ENCODE measurements at places on chromosomes 6 and 20. TPM values are rescaled to one million over a fixed set of nuclear protein-coding genes. Genes with fewer than 3 reads are reported as not detected.

The C6orf52 gene
- total RNA-seq: 3.0 TPM

The MOG gene
- total RNA-seq: not detected

The ZSCAN23 gene
- 1.6 TPM for total RNA-seq

The RBL1 gene
- 23.8 TPM for total RNA-seq

The PTK6 gene
- 0.24 TPM for total RNA-seq

The HCRTR2 gene
- not detected for total RNA-seq

The DUSP15 gene
- total RNA-seq: 3.2 TPM

The DEFB132 gene
- total RNA-seq: not detected

The HDGFL1 gene
- total RNA-seq: 1.1 TPM

DNA sequence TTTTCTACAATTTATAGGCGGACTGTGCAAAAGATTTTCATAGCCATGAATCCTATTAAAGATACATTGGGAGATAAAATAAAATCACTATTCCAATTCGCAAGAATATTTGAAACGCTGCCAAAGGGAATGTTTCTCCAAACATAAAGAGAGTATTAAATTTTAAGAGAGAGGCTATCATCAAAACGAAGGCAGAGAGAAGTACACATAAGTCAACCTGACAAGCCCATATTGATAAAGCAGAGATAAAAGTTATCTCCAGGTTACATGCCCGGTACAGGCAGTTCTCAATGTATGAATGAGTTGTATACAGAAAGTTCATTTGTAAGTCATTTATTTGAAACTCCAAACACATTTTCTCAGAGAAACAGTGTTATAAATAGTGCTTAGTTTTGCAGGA lies 193.1 kb downstream of the ATXN1 start:
- no peak for DNase-seq

- no peak for DNase-seq
Observed at GRCh38 chr20:43961116-43961515, 46.5 kb downstream of the TOX2 start.

DNA sequence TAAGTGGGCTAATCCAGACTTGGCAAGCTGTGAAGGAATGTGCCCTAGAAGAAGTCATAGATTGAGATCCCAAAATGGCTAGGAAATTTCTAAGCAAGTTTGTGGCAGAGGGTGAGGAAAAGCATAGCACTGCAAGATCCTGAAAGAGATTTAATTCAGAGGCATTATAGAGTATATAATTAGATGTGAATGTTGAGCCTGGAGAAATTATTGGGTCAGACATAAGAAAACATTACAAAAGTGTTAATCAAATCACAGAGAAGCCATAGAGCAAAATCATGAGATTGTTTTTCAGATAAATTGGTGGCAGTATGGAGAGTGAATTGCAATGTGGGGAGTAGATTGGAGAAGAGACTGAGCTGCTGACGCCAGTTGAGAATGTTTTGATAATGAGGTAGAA lies 90.0 kb downstream of the CD2AP start:
- no peak for DNase-seq

- no peak for DNase-seq
Observed at GRCh38 chr6:169185011-169185521, 68.6 kb downstream of the THBS2 start.

GRCh38 chr6:7114744-7115458 lies 7.1 kb downstream of the RREB1 start:
- no peak for DNase-seq

DNA sequence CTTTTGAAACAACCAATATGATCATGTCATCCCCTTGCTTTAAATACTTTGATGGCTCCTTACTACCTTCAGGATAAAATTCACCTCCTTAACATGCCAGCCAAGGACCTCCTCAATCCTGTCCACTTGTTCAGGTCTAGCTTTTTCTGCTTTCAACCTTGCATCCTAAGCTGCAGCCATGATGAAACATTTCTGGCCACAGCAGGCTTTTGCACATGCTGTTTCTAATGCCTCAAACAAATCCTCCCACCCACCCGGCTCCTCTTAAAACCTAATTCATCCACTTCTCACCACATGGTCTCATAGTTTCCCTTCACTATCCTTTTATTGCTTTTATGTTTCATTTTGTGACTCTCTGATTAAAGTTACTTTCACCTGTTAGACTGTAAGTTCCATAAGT lies 124.6 kb downstream of the MYB start:
- DNase-seq: no peak

- no peak for DNase-seq
Observed at GRCh38 chr6:140566781-140567277, 1192.4 kb upstream of the CITED2 start.

GRCh38 chr6:91523511-91523910 lies 936.6 kb upstream of the MAP3K7 start:
- DNase-seq: no peak

GRCh38 chr6:167985911-167986595 lies 11.4 kb upstream of the KIF25 start:
- DNase-seq: no peak

- DNase-seq: no peak
Observed at GRCh38 chr6:16238963-16239797, 793 bp downstream of the GMPR start.

DNA sequence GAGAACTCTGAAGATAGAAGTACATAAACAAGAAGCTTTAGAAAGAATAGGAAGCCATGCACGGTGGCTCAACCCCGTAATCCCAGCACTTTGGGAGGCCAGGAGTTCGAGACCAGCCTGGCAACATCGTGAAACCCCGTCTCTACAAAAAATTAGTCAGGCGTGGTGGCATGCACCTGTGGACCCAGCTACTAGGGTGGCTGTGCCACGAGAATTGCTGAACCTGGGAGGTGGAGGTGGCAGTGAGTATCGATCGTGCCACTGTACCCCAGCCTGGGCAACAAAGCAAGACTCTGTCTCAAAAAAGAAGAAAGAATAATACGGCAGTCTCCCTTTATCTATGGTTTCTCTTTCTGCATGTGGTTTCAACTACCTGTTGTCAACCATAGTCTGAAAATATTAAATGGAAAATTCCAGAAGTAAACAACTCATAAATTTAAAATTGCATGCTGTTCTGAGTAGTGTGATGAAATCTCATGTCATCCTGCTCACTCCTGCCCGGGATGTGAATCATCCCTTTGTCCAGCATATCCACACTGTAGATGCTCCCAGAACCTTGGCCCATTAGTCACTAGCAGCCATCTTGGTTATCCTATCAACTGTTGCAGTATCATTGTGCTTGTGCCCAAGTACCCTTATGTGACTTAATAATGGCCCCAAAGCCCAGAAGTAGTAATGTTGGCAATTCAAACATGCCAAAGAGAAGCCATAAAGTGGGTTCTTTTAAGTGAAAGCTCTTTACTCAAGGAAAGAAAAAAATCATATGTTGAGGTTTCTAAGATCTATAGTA lies 22.1 kb downstream of the DEK start:
- no peak for DNase-seq

- no peak for DNase-seq
Observed at GRCh38 chr6:106142876-106143431, 56.8 kb downstream of the PRDM1 start.
